H54 (cell line): ENCODE measurements at places on chromosomes 16 and 17.

GRCh38 chr16:87391950-87392820, at the start of gene MAP1LC3B:
Gene MAP1LC3B (plus strand): TSS chr16:87392336. CDS start chr16:87392428, 92 bp downstream.
- DNase-seq, result peak; percentile 91

- peak; percentile 52 for DNase-seq
Measured at GRCh38 chr16:25035494-25036405, 20.6 kb upstream of the ARHGAP17 start.

DNA sequence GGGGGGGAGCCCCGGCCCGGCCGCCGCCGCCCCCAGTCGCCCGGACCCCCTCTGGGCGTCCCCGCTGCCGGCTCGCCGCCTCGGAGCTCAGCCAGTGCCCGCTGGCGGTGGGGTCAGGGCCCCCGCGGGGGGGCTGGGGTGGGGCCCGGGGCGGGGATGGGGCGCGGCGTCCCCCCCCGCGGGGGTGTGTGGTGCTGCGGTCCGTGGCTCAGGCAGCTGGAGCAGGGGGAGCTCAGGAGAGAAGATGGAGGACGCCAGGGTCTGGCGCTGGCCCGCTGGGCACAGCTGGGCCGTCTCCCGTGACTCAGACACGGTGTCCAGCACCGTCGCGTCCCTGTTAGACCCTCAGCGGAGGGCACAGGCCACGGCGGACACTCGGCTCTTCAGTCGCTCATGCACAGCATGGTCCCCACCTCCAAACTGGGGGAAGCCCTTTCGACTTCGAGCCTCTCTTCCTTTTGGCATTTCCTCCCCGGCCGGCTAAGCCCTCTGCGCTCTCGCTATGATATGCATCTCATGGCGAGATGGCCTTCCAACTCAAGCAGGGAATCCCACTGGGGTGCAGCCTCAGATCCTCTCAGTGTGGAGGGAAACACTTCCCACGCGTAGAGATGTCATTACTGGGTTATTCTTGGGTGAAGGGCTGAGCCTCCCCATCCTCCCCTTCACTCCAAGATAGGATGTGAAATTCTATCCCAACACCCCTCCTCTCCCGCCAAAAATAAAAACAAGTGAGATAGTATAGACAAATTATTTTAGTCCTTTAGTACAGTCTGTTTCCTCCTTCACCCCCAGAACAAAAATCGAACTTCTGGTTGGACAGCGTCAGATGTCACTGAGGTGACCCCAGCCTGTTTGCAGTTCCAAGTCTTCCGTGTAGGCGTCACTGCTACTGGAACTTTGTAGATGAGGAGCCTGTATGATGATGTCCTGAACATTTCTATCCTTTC, 522 bp upstream of the VEZF1 start:
- DNase-seq, result peak; percentile 90

GRCh38 chr16:79269211-79269863, 331.2 kb downstream of the MAF start:
- no peak for DNase-seq

DNA sequence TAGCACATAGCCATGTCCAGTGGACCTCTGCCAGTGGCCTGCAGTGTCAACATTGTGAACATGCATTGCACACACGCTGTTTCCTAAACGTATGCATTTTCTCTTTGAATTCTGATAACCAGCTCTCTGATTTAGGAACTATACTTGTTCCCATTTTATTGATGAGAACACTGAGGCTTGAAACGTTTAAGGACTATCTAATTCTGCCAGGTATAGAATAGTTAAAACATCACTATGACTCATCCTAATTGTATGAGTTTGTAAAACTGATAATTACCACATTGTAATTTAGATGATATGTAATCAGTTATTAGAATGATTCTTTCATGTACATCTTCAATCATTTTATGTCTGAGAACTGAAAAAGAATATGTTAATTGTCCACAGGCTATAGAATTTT, 3.1 kb downstream of the BEAN1 start:
- DNase-seq, result no peak

DNA sequence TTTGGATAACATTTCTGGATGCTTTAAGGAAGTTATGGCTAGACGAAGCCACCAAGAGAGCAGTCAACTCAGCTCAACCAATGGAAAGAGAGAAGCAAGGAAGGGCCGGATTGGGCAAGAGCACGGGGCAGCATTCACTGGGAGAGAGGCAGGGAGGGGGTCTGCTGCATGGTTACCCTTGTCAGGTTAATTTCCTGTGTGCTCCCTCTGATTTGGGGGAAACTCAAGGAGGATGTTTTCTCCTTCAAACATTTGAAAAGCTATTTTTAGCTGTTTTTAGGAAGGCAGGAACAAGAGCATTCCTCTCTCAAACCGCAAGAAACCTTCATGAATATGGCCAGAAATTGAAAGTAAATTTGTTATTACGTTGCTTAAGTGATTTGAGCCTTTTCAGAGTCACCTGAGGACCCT, 118.5 kb upstream of the ZFHX3 start:
- no peak for DNase-seq

- DNase-seq, result no peak
Measured at GRCh38 chr16:49947907-49948678, 76.9 kb upstream of the CNEP1R1 start.

GRCh38 chr16:5510819-5511370, 413.3 kb upstream of the EEF2KMT start:
- DNase-seq, result no peak

GRCh38 chr17:42312285-42313130, 24.2 kb downstream of the STAT5A start:
- DNase-seq, result no peak

DNA sequence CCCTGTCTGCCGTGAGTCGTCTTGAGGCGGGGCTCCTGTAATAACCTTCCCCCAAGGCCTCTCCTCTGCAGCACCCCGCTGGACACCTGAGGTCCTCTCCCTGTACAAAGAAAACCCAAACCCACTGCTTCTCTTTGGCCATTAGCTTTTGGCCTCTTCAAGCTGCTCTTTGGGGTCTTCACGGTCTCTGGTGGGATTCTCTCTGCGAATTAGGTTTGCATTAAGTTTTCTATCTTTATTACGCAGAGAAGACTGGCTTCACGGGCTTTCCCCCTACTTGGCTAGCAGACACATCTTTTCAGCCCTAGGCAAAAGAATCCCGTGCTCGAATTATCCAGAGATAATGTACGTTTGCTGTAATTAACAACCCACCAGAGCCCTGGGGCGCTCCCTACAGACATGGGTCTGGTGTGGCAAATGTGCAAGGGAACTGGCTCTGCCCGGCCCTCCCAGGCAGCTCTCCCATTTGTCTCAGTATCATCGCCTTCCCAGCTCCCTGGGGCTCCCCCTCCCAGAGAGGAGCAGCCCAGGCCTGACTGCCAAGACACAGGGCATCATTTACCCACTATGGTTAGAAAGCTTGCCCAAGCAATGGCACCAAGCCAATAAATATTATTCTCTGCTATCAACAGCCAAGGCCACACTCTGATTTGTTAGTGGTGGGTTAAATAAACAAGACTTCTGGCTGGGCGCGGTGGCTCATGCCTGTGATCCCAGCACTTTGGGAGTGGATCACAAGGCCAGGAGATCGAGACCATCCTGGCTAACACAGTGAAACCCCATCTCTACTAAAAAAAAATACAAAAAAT, 24.7 kb upstream of the KLHDC4 start:
- no peak for DNase-seq

DNA sequence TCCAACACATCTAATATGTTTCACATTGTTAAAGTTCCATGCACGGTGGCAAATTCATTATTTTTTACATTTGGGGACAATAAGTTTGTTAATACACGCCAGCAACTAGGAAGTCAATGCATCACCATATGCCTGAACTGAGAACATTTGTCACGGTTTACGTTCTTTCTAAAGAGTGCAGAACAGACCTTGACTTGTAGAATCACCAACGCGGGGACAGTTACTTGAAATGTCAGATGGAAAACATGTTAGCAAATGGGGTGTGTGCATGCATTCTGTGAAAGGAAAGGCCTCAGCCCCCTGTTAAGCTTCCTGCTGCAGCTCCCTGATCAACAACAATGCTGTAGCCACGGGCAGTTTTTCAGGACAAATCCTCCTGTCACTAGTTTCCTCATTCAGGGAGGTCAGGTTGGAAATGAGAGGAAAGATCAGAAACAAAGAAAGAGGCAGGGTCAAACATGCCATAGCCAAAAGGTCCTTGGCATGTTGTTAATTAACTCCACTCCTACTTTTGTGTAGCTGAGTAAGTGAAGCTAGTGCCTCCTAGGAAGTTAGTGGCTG, 18.4 kb downstream of the SMIM36 start:
- DNase-seq, result no peak
